ENCODE measurements at places on chromosomes 4 and X.

DNA sequence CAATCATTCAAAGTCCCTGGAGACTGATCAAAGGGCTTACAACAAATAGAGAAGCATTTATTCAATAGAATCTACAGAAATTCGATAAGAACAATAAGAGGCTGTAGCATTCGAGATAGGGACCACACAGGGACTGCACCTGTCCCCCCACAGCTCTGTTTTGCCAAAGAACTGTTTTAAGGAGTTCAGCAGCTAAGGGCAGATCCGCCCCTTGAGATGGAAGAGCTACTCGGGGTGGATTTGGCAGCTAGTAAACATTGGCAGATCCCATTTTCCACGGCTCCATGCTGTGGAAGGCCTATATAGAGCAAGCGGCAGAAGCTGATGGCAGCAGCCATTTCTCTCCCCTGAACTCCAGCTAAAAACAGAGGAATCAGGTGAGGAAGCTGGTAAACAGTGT, 75.7 kb downstream of the GPR82 start:
- H3K4me3 ChIP-seq: no peak overlapping the region
- no peaks in the 10 kb centered on the region for H3K27me3 ChIP-seq
- DNase-seq: no peak
- peaks cover 21% of the 10 kb centered on the region for H3K4me1 ChIP-seq
- H3K36me3 ChIP-seq: peaks cover 10% of the 10 kb centered on the region

- H3K27me3 ChIP-seq: no peaks in the 10 kb centered on the region
- no peak overlapping the region for H3K4me3 ChIP-seq
- no peak for DNase-seq
- H3K27ac ChIP-seq: no peak overlapping the region
- no peaks in the 10 kb centered on the region for H3K4me1 ChIP-seq
- no peaks in the 10 kb centered on the region for H3K36me3 ChIP-seq
Measured at GRCh38 chrX:74814681-74815080, 110.6 kb downstream of the NEXMIF start.

DNA sequence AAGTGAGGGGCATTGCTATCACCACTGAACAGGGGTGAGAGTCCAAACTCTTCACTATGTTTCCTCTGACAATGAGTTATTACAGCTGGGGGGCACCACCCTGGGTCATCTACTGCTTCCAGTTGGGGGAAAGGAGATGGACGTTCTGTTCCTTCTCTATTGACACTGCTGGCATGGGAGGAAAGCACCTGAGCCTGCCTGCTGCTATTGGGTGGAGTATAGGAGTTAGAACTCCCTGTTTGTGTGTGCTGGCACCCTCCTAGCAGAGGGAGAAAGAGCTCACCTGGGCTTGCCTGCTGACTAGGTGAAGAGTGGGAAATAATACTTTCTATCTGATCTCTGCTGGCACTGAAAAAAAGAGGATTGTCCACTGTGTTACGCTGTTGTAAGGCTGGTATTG, 163.8 kb downstream of the MSN start:
- H3K36me3 ChIP-seq: no peaks in the 10 kb centered on the region
- H3K27ac ChIP-seq: no peak overlapping the region
- no peaks in the 10 kb centered on the region for H3K27me3 ChIP-seq
- no peaks in the 10 kb centered on the region for H3K4me1 ChIP-seq

GRCh38 chr4:155487210-155487609, 110.4 kb upstream of the MAP9 start:
- H3K4me1 ChIP-seq: no peaks in the 10 kb centered on the region
- no peak overlapping the region for H3K27ac ChIP-seq
- H3K36me3 ChIP-seq: no peaks in the 10 kb centered on the region
- no peaks in the 10 kb centered on the region for H3K27me3 ChIP-seq
- H3K4me3 ChIP-seq: no peak overlapping the region

DNA sequence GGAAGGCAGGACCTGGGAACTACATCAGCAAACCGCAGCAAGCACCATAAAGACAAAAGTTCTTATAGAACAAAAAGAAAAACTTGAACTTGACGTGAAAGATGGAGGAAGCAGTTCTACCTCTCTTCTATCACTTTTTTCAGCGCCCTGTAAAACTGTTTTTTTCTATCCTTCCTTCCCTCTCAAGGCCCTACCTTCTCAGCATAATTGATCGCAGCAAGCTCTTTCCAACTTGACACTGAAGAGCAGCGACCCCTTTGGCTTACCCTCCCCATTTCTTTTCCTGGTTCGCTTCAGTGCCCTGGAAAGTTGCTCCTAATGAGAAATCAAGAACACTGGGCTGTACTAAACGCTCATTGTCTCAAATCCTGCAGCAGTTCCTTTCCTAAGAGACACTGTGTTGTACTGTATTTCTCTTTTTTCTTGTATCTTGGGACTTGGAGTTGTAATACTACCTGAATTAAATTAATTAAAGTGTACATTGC, 150.6 kb upstream of the SLC4A4 start:
- H3K4me1 ChIP-seq: peaks cover 28% of the 10 kb centered on the region
- H3K27ac ChIP-seq: peak overlapping the region; percentile 1
- peak overlapping the region; percentile 80 for H3K4me3 ChIP-seq
- peaks cover 72% of the 10 kb centered on the region for H3K27me3 ChIP-seq

GRCh38 chr4:171157462-171158082, 655.6 kb upstream of the GALNTL6 start:
- H3K27ac ChIP-seq: no peak overlapping the region
- no peak overlapping the region for H3K4me3 ChIP-seq
- DNase-seq: no peak
- H3K27me3 ChIP-seq: no peaks in the 10 kb centered on the region

DNA sequence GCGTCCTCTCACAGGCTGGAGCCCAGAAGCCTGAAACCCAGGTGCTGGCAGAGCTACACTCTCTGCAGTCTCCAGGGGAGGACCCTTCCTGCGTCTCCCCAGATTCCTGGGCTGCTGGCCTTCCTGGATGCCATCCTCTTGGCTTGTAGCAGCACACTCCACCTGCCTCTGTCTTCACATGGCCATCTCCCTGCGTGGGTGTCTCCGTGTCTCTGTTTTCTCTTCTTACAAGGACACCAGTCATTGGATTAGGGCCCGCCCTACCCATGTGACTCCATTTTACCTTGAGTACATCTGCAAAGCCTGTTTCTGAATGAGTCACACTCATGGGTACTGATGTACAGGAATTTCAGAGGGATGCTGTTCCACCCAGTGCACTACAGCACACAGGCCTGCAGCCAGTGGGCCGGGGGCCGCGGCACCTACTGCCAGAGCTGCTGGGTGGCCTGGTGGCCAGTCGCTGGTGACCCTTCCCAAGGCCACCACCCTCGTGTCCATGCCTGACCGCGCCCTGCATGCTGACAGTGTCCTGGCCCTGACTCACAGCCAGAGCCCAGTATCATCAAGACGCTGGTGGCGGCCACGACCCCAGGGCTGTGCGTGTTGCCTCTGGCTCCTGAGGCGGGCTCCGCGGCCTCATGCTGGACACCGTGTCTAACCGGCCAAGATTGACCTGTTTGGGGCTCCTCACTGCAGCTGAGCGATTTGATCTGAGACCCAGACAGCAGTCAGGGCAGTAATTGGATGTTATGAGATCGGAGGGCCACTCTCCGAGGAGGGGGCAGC, 63.6 kb upstream of the NKX1-1 start:
- H3K4me3 ChIP-seq: no peak overlapping the region
- no peak for DNase-seq
- H3K36me3 ChIP-seq: no peaks in the 10 kb centered on the region
- no peaks in the 10 kb centered on the region for H3K4me1 ChIP-seq
- peaks cover 4% of the 10 kb centered on the region for H3K27me3 ChIP-seq
- H3K27ac ChIP-seq: no peak overlapping the region

- no peaks in the 10 kb centered on the region for H3K36me3 ChIP-seq
- DNase-seq: no peak
- H3K4me3 ChIP-seq: no peak overlapping the region
- no peak overlapping the region for H3K27ac ChIP-seq
- no peaks in the 10 kb centered on the region for H3K27me3 ChIP-seq
Measured at GRCh38 chr4:90845777-90846176, 718.6 kb downstream of the CCSER1 start.

DNA sequence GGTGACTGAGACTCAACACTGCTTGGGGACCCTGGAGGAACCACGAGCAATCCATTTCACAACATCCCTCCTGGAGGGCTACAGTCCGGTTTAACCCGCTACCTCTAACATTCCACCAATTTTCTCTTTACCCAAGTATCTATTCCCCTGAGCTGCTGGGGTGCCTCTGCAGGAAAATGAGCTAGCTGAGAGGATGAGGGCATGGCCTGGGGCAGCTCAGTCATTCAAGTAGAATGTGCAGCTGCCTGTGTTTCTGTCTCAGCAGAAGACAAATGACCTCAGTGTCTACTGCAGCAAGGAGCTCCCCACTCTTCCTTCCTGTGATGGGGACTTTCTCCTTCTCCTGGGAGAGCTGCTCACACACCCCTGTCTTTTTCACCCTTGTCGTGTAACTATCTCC, 120.8 kb downstream of the ZNF518B start:
- H3K4me1 ChIP-seq: no peaks in the 10 kb centered on the region
- H3K36me3 ChIP-seq: no peaks in the 10 kb centered on the region
- no peak for DNase-seq
- H3K27ac ChIP-seq: no peak overlapping the region
- peaks cover 6% of the 10 kb centered on the region for H3K27me3 ChIP-seq
- H3K4me3 ChIP-seq: no peak overlapping the region

DNA sequence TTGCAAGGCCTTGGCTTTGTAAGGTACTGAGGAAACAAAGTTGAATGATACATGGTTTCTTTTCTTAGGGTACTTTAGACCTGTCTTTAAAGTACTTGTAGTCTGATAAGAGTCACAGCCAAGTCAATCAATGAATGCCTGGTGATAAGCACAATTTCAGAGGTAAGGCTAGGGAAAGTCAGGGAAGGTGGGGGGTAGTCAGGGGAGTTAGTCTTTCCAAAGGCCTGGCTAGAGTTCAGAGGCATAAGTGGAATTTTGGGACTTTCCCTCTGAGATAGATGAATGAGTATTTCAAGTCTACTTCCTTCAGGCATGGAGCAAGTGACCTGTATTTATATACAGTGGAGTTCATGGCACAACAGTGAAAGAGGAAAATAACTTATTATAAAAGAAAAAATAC, 78.3 kb downstream of the SLC4A4 start:
- no peaks in the 10 kb centered on the region for H3K36me3 ChIP-seq
- no peaks in the 10 kb centered on the region for H3K27me3 ChIP-seq
- H3K4me1 ChIP-seq: no peaks in the 10 kb centered on the region
- no peak overlapping the region for H3K27ac ChIP-seq
- no peak for DNase-seq

DNA sequence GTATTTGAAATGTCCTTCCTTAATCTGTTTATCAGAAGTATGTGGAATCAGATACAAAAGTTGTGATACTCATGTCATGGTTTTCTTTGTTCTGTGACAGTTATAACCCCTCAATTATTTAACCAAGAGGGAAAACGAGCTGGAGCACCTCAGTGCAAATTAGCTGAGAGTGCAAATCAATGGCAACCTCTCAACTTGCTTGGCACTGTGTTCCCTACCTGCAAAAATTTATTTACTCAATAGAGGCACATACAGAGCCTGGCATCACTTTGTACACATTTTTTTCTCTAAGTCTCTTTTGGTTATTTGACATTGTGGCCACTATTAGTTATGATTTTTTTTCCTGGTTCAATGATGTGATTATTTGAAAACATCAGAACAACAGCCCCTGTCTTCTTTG, 186.2 kb downstream of the STIM2 start:
- H3K27me3 ChIP-seq: peaks cover 24% of the 10 kb centered on the region
- H3K36me3 ChIP-seq: no peaks in the 10 kb centered on the region
- H3K4me3 ChIP-seq: no peak overlapping the region

DNA sequence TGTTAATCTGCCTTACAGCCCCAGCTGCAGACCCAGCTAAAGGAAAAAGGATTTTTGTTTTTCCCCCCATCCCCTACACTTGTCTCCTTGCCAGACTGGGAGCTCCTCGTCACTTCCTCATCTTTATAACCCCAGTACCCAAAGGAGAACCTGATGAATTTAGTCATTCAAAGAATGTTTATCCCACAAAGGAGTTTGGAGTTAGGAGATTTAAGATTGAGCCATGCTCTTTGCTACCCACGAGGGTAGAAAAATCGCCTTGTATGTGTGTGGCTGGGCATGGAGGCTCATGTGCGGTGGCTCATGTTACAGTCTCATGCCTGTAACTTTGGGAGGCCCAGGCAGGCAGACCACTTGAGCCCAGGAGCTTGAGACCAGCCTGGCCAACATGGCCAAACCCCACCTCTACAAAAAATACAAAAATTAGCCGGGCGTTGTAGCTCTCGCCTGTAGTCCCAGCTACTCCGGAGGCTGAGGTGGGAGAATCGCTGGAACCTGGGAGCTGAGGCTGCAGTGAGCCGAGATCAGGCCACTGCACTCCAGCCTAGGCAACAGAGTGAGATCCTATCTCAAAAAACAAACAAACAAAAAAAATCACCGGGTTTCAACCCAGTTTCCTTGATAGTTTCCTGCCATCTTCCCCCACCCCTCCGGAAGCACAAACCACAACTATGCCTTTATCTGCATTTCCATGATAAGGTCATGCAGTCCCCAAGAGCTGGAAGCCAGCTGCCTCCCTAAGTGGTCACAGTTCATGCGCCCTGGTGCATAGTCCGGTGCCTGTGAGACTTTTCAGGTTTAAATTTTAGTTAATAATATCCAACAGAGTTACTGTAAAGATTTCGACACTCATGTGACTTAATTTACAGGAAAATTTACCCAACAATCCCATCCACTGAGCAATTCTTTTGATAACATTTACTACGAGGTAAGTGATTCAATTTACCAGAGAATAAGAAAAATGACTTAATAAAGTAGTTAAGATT, 1.5 kb downstream of the CFAP97 start:
- DNase-seq: peak; percentile 32
- peak overlapping the region; percentile 98 for H3K4me3 ChIP-seq
- H3K27ac ChIP-seq: peak overlapping the region; percentile 99
- H3K36me3 ChIP-seq: peaks cover 4% of the 10 kb centered on the region

DNA sequence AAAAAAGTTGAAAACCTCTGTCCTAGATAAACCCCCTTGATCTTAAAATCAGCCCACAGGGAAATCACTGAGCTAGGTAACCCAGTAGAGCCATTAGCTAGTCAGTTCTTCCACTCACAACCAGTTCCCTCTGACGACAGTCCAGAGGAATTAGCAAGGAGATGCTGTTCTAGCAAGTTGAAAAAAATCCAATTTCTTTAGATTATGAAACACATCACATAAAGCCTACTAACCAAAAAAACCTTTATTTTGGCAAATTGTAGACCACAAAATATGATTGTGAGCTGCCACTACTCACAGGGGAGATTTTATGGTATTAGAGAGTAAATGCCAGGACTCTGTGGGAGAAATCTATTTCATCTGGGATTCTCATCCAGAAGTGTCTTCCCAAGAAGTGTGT, 22.6 kb downstream of the ADAMTS3 start:
- H3K36me3 ChIP-seq: no peaks in the 10 kb centered on the region
- H3K4me3 ChIP-seq: no peak overlapping the region
- H3K4me1 ChIP-seq: no peaks in the 10 kb centered on the region
- no peaks in the 10 kb centered on the region for H3K27me3 ChIP-seq
- no peak for DNase-seq

- H3K4me3 ChIP-seq: peak overlapping the region; percentile 52
- H3K27ac ChIP-seq: peak overlapping the region; percentile 65
- peaks cover 8% of the 10 kb centered on the region for H3K4me1 ChIP-seq
- no peaks in the 10 kb centered on the region for H3K36me3 ChIP-seq
- no peak for DNase-seq
Measured at GRCh38 chrX:47091149-47091775, 13.0 kb downstream of the RGN start.

GRCh38 chr4:158625544-158625943, 46.1 kb downstream of the C4orf46 start:
- no peaks in the 10 kb centered on the region for H3K4me1 ChIP-seq
- no peaks in the 10 kb centered on the region for H3K36me3 ChIP-seq
- DNase-seq: no peak
- H3K4me3 ChIP-seq: no peak overlapping the region
- H3K27me3 ChIP-seq: peaks cover 7% of the 10 kb centered on the region
- no peak overlapping the region for H3K27ac ChIP-seq
